Mesenchymal stem cell (in vitro differentiated cells and primary cell): ENCODE measurements at places on chromosomes 6 and 20.

DNA sequence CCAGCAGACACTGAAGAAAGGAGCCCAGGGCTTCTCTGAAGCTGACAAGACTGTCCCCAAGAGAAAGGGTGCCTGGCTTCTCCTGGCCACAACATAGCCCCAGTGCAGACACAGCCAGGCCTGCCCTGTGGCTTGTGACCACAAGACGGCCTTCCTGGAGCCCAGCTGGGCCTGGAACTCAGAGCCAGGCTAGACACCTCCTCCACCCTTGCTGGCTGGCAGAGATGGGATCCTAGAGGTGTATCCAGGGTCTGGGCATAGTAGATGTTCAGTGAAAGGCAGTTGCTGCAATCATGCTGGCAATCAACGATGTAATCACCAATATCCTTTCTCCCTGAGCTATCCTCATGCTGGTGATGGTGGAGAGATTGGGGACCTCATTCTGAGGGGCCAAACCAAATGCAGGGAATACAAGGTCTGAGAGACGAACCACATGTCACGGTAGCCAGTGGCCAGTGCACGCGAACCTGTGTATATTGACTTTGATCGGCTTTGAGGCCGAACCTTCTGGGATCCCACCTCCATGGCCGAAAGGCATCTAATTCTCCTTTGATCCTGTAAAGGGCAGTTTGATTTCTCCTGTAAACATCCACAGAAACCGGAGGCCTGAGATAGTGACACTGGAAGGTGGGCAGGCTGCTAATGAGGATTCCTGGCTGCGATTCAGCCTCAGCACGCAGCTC, 115.2 kb downstream of the PSMB1 start:
- peaks cover 45% of the 10 kb centered on the region for H3K4me1 ChIP-seq
- peak overlapping the region; percentile 59 for H3K4me3 ChIP-seq
- H3K27me3 ChIP-seq, result no peaks in the 10 kb centered on the region
- DNase-seq, result peak; percentile 36
- peak overlapping the region; percentile 87 for H3K27ac ChIP-seq

DNA sequence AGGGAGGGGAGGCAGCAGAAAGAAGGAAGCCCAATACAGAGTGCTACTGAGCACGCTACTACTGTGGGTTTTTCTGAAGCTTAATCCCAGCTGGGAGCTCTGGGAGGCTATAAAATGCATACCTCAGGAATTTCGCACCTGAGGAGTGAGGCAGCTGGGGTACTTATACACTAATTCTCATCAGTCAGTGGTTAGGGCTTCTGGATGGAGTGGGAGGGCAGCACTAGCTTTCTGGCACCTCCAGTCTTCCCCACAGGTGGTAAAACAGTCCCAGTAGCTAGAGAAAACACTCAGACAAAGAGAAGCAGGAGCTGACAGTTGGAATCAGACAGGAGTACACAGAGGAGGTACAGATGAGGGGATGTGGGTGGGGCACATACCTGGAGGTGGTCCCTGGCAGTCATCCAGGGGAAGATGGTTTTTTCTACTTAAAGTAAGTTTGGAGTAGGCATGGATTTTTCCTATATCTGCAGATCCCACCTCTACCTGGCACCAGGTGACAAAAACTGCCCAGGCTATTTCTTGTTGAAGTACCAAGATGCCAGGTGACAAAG, 37.8 kb downstream of the CPXM1 start:
- H3K4me1 ChIP-seq, result no peaks in the 10 kb centered on the region
- H3K4me3 ChIP-seq, result no peak overlapping the region
- no peaks in the 10 kb centered on the region for H3K36me3 ChIP-seq
- H3K27ac ChIP-seq, result no peak overlapping the region
- H3K27me3 ChIP-seq, result peaks cover 75% of the 10 kb centered on the region

DNA sequence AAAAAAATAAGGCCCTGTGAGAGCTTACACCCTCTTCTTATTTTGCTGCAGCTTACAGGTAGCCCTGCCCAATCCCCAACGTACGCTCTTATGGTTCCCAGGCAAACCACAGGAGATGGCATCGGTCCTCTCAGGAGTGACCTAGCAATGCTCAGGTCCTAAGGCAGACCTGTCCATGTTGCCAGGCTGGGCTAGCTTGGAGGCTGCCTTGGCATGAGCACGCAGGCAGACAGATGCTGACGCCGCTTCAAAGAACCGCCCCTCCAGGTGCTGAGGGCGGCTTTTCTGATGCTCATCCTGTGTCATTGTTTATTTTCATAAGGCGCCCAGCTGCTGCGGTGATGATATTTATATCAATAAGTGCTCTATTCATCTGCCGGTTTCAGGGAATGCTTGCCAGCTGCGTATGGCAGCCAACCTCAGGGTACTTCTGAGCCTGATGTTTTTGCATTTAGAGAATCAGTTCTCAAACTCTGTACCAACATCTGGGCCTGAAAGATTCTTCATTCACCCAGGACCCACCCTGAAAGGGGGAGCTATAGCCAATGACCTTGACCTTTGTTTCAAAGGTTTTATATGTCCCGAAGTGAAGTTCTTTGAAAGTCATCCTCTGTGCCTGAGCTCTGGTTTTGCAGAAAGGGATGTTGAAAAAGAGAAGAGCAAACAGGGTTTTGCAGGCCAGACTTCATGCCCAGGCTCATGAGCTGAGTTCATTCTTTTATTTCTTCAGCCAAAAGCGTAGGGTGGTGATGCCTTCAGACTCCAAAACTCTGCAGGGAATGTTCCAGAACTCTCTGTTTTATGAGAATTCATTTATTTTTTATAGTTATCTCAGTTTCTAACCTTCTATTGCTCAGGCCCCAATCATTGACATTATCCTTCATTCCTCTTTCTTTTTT, 475.6 kb upstream of the CHD6 start:
- no peaks in the 10 kb centered on the region for H3K4me1 ChIP-seq
- H3K27ac ChIP-seq, result no peak overlapping the region
- no peak overlapping the region for H3K4me3 ChIP-seq
- H3K27me3 ChIP-seq, result no peaks in the 10 kb centered on the region
- no peak for DNase-seq

GRCh38 chr6:99338188-99338587, 11.3 kb downstream of the FAXC start:
- no peak for DNase-seq
- H3K4me1 ChIP-seq, result peaks cover 2% of the 10 kb centered on the region
- no peak overlapping the region for H3K27ac ChIP-seq
- H3K4me3 ChIP-seq, result no peak overlapping the region
- peaks cover 11% of the 10 kb centered on the region for H3K27me3 ChIP-seq
- peaks cover 3% of the 10 kb centered on the region for H3K36me3 ChIP-seq

DNA sequence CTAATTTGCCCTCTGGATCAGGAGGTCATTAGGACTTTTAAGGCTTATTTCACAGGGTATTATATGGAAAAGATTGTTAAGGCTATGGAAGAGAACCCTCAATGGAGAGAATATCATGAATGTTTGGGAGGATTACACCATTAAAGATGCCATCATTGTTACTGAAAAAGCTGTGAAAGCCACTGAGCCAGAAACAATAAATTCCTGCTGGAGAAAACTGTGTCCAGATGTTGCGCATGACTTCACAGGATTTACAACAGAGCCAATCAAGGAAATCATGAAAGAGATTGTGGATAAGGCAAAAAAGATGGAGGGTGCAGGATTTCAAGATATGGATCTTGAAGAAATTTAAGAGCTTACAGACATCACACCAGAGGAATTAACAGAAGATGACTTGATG, 798.3 kb upstream of the SLC35B3 start:
- no peak for DNase-seq
- no peak overlapping the region for H3K27ac ChIP-seq
- no peaks in the 10 kb centered on the region for H3K36me3 ChIP-seq
- H3K27me3 ChIP-seq, result no peaks in the 10 kb centered on the region
- H3K4me3 ChIP-seq, result no peak overlapping the region

DNA sequence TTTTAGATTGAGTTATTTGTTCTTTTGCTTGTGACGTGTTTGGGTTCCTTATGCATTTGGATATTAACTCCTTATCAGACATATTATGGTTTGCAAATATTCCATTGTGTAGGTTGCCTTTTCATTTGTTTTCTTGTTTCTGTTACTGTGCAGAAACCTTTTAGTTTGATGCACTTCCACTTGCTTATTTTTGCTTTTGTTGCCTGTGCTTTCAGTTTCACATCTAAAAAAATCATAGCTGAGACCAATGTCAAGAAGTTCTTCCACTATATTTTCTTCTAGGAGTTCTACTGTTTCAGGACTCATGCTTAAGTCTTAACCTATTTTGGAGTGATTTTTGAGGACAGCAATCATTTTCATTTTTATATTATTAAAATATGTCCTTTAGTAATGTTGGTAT, 113.5 kb downstream of the EPM2A start:
- no peaks in the 10 kb centered on the region for H3K27me3 ChIP-seq
- H3K4me3 ChIP-seq, result no peak overlapping the region
- no peak overlapping the region for H3K27ac ChIP-seq
